ENCODE measurements at places on chromosomes 1 and 21.

DNA sequence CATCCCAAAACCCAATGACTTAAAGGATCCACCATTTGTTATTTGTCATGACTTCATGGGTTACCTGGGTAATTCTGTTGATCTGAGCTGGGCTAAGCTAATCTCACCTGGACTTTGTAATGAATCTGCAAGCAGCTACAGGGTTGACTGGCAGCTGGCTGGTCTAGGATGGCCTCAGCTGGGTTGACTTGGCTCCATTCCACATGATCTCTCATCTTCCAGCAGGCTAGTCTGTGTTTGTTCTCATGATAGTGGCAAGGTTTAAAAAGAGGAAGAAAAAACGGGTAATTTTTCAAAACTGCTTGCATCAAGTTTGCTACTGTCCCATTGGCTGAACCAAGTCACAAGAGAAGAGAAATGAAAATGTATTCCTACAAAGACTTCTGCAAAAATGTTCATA, 24.8 kb upstream of the ZMYM4 start:
- no peak for DNase-seq

- DNase-seq = no peak
Observed at GRCh38 chr1:184806296-184806721, 51.7 kb upstream of the EDEM3 start.

GRCh38 chr1:191641420-191642260, 516.6 kb upstream of the RGS18 start:
- no peak for DNase-seq

DNA sequence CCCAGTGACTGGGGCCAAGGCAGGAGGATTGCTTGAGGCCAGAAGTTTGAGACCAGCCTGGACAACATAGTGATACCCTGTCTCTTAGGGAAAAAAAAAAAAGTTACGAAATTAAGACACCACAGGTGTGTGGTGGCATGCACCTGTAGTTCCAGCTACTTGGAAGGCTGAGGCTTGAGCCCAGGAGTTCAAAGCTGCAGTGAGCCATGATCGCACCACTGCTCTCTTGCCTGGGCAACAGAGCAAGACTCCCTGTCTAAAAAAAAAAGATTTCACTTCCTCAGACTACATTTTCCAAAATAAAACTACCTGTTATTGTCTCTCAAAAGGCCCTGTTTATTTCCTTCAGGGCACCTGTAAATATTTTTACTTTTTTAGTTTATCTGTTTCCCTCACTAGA, 4.7 kb upstream of the STK40 start:
- DNase-seq = no peak

DNA sequence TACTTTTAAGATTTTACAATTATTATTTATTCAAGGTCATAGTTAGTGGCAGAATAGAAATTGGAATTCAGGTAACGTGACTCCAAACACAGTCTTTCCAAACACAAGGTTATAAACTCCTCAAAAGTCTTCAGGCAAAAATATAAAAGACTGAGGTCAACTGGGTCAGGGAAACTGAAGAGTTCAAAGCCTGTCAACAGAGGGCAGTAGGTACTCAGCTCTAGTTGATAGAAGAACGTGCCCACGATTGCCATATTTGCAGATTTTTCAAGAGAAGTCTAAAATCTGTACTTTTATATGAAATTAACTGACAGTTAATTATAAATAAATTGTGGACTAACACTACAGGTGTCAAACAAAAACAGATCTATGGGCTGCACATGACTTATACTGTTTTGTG, 135.0 kb downstream of the LHX4 start:
- no peak for DNase-seq

- no peak for DNase-seq
Observed at GRCh38 chr1:45205011-45205909, 1.1 kb downstream of the ZSWIM5 start.

GRCh38 chr21:42226626-42227025, 7.7 kb downstream of the ABCG1 start:
- DNase-seq = no peak

DNA sequence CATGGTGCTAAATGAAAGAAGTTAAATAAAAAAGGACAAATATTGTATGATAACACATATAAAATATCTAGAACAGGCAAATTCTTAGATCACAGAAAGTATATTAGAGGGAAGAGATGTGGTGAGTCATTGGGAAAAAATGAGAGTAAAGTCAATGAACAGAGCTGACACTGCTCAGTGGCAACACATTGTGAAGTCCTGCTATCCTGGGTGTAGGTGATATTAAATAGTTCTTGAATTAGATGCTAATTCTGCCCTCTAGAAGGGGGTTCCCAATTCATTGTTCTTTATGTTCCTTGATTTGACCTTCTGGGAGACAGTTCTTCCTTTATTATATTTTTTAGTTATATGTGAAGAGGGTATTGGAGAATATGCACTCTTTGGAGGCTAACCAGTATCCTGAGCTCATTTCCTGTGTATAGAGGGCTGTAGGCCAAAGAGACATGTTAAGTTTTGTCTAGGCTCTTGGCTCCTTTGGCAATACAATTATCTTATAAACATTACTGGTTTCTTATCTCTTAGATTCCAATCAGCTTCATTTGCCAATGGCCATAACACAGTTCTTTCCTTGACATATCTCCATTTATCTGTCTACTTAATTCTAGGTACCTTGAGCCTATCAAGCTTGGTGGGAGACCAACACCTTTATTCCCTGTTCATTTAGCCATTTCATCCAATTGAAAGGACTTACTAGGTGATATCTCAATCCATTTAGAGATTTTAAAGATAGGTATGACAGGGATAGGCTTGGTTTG, 6.6 kb upstream of the SLC35A3 start:
- no peak for DNase-seq

GRCh38 chr1:29309075-29309474, 72.8 kb downstream of the PTPRU start:
- DNase-seq = no peak

GRCh38 chr1:93629101-93630059, 52.3 kb downstream of the BCAR3 start:
- no peak for DNase-seq

GRCh38 chr1:213980906-213981305, 6.9 kb upstream of the PROX1 start:
- no peak for DNase-seq

- no peak for DNase-seq
Observed at GRCh38 chr1:1599030-1599934, 653 bp downstream of the FNDC10 start.

DNA sequence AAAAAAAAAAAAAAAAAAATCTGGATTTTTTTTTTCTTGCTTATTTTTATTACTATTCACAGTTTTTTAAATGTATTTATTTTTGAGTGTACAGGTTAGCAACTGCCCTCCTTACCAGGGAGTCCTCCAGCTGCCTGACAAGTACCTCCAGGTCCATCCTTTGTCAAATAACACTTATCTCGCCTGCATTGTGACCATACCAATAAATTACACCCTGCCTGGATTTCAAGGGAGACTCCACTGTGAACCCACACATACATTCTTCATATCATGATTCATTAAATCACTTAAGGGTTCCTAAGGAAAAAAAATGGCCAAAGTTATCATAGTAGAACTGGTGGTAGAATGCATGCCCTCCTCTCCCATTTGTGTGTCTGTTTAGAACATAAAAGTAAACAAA, 38.4 kb downstream of the EEIG2 start:
- no peak for DNase-seq

DNA sequence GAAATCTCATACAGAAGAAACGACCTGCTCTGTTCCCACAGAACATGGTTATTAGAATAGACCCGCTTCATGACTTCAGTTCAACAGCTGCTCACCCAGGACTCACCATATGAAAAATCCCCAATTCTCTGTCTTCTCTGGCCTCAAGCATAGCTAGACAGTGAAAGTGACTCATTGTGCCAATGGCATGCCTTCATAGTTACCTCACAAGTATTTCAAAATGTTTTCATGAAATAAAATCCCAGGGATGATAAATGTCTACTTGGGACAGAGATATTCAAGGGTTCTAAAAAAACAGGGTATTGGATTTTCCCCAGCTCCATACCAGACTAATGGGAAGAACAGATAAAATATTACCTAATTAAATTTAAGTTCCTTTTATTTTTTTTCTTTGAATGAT, 82.3 kb downstream of the NOTCH2 start:
- no peak for DNase-seq

GRCh38 chr1:17148950-17149608, 29.8 kb upstream of the PADI2 start:
- no peak for DNase-seq

DNA sequence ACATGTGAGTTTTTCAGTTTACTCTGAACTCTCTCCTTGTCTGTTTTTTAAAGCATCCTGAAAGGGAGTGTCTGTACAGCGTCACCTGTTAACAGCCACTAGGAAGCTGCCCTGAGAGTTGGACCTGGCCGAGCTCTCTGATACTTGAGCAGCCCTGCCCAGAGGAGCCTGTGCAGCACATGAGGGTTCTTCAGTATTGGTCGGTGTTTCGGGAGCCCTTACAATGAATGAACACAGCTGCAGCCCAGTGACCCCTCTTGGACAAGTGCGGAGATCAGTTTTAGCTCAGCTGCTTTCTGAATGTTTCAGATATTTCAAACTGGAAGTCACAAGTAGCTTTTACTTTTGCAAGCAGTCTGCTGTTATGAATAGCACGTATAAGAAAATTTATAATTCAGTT, 39.2 kb downstream of the ADARB1 start:
- no peak for DNase-seq

DNA sequence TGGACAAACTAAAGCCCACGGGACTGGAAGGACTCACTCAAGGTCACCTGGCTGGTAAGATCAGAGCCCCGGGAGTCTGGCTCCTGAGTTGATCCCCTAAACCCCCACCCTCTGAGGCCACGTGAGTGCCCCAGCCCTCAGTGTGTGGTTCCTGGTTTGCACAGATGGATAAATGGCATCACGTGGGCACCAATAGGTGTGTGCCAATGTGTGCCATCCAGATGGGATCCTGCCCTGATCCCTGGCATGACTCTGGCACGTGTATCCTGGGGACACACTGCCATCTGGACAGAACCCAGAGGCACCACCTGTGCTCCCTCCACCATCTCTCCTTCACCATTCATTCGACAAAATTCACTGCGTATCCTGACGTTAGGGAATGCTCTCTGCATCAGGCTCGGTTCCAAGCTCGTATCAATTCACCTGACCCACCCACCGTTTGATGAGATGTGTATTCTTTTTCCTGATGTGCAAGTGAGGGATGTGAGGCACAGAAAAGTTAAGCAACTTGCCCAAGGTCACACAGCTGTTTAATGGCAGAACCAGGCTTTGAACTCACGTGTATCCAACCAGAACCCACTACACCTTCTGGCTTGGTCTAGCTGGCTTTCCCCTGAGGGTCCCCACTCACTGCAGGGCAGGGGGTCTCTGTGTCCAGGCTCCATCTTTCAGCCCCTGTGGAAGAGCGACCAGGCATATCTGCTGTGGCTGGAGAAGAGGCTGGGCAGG, 49.8 kb upstream of the PAX7 start:
- no peak for DNase-seq

DNA sequence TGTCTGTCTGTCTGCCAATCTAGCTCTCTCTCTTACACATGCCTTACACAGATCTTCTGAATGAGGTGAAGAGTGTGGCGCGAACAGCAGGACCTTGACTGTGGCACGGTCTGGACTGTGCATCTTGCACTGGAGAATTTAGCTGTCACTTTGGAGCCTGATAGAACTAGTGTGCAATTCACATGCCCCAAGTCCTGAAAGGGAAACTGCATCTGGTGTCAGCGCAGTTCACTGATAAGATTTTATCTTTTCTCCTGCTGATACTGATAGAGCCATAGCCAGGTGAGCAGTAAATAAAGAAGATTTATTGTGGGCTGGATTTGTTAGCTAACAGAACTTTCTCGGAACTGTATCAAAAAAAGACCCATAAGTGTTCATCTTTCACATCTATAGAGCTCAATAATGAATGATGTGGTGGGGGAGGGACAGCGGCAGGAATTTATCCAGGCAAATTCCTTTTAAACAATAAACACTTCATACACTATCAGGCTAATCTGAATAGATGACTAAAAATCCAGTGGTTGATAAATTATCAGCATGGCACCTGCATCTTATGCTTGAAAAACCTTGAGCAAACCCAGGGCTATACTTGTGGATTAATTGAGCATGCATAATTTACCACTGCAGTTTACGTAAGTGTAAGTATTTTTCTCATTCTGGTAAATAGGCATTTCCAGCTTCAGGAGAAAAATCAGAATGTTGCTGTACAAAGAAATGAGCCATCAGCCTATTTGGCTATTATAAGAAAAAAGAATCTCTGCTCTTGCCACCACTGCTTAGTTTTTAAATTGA, 104.1 kb downstream of the NTNG1 start:
- no peak for DNase-seq

DNA sequence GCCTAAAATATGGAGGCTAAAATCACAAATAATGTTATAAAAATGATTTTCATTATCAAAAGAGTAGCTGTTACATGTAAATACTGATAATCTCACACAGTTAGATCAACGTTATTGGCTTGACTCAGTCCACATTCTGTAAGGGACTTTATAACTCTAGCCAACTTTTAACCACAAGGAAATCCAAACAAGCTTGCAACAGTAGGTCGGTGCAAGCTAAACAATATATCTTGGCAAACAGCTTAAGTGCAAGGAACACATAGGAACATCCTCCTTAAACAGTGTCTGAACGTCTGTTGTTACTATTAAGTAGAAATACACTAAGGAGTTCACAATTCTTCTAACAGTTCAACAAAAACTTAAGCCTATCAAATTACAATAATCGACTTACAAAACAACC, 126.7 kb downstream of the EIF4G3 start:
- no peak for DNase-seq

DNA sequence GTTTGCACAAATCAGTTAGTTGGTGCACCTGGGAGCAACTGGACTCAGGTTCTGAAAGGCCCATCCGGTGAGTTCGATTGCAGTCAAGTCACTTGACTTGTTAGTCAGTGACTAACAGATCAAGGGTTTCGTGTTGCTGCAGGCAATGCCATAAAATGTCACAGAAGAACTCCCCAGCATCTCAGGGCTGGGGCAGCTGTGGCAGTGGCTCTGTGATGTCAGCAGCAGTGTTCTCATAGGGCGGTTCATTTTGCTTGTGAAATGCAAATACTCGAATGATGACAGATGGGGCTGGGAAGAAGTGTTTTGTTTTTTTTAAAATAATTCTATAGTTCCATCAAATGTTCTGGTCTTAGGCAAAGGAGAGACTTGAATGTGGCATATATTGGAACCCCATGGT, 287.8 kb downstream of the LMX1A start:
- no peak for DNase-seq

- no peak for DNase-seq
Observed at GRCh38 chr1:71921935-71922559, 360.3 kb downstream of the NEGR1 start.

DNA sequence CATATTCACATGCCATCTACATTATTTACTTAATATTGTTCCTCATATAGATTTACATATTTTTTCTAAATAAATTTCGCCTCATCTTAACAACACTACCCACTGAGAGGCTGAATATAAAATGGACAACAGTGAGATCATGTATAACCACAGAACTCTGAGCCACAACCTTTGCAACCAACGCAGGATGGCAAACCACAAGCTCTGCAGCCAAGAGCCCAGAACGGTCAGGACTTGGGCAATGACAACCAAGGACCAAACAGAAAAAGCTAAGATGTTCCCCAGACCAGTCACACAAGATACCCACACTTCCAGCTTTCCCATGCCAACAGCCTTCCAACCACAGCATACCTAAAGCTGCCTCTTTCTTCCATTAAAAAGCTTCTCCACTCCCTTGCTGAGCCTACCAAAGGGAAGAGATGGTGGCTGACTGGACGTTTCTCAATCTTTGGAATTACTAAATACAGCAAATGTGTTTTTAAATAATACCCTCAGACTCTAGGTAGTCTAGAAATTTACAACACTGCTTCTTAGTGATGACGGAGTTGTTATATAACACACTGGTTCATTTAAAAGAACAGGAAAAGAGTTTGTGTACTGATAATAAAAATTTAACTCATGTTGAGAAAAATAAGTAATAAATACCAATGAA, 117.9 kb downstream of the AKT3 start:
- no peak for DNase-seq
